Stimulated activated CD4-positive, alpha-beta T cell treated with anti-CD3 and anti-CD28 coated beads, Interleukin-4, amount 100 ng/mL, for 4 hours (primary cell): ENCODE measurements at places on chromosomes 1 and 21.

- DNase-seq = no peak
Measured at GRCh38 chr1:230622151-230622550, 20.1 kb upstream of the COG2 start.

DNA sequence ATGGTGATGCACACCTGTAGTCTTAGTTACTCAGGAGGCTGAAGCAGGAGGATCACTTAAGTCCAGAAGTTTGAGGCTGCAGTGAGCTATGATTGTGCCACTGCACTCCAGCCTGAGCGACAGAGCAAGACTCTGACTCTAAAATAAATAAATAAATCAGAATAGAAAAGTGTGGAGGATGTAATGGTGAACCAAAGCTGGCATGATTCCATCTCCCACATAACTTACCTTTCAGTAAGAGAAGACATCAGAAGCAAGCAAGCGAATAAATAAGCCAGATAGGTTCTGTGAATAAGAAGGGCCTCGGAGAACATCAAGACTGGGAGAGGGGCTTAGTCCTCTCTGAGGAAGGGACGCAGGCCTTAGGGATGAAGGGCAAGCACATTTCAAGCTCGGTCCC is 59.5 kb downstream of the TOMM20 start:
- DNase-seq = no peak

DNA sequence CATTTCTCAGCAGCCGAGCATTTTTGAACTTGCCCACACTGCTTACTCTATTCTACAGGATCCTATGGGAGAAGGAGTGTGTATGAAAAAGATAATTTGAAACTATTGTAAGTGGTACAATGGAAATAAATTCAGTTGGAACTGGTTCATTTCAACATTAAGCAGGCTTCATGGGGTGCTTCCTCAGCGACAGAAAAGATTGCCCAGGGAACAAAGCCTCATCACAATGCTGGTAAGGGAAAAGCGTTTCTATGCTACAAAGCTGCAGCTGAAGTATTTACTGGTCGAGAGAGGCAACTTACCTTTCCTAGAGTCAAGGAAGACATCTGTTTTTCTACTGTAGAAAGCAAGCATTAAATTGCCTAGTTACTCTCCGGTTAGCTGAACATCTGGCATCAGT is 568.2 kb upstream of the ZP4 start:
- no peak for DNase-seq

- DNase-seq = no peak
Measured at GRCh38 chr21:29238967-29239290, 59.8 kb upstream of the BACH1 start.

- DNase-seq = no peak
Measured at GRCh38 chr21:37461479-37461878, 94.9 kb downstream of the DYRK1A start.

DNA sequence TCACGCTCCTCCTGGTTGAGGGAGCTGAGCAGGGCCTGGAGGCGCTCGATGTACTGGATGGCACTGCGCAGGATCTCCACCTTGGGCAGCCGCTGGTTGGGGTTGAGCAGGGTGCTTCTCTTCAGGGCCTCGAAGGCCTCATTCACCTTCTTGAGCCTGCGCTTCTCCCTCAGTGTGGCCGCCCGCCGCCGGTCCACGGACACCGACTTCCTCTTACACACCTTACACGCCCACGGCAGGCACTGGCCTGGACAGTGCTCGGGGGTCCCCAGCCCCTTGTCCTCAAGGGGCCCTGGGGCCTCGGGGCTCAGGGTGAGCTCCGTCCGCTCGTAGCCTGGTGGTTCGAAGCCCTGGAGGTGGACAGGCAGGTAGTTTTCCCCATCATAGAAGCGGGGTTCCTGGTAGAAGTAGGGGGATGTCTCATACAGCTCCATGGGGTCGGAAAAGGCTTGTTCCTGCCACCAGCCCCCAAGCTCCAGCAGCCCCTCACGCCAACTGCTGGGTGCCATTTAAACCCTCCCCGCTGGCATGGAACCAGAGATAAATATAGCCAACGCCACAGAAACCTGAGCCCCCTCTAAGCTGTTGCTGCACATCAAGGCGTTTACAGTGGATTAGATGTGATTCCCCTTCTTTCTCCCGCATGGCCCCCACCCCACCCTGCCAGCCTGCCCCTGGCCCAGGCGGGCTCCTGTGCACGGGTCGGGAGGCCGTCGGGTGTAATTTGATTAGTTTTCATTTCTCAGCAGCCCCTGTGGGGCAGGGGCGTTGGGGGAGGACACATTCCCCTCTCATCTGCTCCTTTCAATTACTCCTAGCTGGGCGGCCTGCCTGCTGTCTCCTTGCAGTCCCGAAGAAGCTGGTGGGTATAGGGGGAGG is at the start of gene MYOG:
MYOG (minus strand) TSS at position 485 of the 879 bp plus-strand sequence; CDS start at position 434, 51 bp downstream.
- no peak for DNase-seq

- no peak for DNase-seq
Measured at GRCh38 chr1:42658877-42659337, 684 bp downstream of the PPIH start.

DNA sequence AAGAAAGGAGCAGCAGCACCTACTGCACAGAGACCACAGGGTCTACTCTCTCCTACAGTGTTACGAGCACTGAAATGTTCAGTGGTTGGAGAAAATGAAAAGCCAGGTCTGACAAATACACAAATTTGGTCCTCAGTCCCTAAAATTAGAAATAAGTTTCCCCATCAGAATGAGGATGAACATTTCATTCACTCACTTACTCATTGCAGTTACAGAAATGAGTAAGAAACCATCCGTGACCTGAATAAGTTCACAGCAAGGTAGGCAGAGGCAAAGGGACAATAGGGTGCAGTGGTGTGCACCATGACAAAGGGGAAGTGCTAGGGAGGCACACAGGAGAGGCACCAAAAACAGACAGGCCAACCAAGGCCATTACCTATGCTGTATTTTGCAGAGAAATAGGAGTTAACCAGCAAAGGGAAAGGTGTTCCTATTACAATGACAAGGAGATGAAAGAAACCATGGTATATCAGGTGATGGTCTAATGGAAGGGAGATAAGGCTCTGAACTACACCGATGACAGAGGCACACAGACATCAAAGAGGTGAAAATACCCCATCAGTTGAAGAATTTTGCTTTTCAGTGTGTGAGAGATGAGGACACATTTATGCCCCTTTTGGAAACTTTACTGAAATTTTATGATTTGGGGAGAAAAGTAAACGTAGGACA is 29.4 kb downstream of the VAV3 start:
- peak; percentile 17 for DNase-seq

DNA sequence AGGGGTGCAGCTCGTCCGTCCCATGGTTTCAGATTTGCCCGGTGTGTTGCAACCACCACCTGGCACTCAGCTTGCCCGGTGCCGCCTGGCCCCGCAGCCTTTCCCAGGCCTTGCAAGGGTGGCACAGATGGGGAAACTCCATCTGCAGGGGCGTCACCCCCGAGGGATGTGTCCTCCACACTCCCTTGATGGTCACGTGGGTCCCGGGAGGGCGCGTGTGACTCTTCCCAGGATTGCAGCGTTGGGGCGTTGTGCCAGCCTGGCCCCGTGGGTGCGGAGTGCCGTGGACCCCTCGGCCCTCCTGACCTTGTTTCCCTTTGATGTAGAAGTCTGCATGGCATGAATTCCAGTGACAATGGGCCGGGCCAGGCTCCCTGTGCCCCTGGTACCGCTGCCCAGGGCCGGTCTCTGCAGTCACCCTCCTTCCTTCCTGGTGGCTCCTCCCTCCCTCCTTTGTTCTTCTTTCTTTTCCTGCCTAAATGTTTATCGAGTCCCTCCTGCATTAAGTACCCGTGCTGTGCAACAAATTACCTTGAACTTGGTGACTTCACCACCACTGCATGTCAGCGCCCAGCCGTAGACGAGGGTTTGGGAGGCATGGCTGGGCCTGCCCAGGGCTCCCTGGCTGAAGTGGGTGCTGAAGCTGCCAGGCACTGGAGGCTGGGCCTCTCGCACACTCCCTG is 22.9 kb downstream of the RRP1 start:
- DNase-seq = no peak

DNA sequence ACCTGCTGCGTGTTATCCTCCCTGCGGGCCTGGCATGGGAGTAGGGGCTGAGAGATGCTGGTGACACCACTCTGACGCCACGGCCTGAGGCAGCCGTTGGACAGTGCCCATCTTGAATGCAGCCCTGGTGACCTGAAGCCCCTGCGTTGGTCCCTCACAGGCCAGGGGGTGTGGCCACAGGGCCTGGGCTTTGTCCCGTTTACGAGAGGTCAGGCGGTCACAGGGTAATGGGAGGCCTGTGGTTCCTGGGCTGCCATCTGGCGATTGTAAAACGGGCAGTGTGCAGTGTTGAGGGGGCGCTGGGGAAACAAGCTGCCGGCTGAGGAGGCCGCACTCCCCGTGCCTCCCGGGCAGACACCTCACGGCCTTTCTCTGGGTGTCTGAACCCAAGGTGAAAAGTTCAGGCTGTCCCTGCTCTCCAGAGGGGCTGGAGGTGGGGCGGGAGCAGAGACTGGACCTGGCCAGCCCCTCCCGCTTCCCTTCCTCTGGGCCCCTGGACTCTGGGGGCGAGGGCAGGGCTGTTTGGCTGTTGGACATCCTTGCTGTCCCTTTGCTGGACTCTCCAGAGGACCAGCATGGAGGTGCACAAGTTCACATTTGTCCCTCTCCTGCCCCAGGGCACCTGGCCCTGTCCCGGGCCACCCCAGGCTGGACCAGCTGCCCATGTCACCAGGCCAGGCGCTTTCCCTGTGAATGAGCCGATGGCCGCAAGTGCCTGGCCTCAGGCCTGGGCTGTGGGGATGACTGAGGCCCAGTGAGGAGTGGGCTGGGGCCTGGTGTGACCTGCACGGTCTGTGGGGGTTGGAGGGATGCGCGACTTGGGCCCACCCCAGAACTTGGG is 42.4 kb downstream of the SKI start:
- no peak for DNase-seq

GRCh38 chr1:70156529-70157120 is 48.8 kb downstream of the LRRC40 start:
- no peak for DNase-seq
